ENCODE measurements at places on chromosomes 16 and 17.
A peak's percentile ranks its signal among the peaks of the same experiment; 100 is the strongest.

GRCh38 chr16:67528222-67528869 lies at the start of gene RIPOR1:
TSS of gene RIPOR1 (plus strand) at chr16:67528829. CDS start at chr16:67538447, 9,618 bp downstream.
- peak; percentile 57 for DNase-seq

- no peak for DNase-seq
Observed at GRCh38 chr17:82729479-82730260, 5.7 kb upstream of the FN3K start.

DNA sequence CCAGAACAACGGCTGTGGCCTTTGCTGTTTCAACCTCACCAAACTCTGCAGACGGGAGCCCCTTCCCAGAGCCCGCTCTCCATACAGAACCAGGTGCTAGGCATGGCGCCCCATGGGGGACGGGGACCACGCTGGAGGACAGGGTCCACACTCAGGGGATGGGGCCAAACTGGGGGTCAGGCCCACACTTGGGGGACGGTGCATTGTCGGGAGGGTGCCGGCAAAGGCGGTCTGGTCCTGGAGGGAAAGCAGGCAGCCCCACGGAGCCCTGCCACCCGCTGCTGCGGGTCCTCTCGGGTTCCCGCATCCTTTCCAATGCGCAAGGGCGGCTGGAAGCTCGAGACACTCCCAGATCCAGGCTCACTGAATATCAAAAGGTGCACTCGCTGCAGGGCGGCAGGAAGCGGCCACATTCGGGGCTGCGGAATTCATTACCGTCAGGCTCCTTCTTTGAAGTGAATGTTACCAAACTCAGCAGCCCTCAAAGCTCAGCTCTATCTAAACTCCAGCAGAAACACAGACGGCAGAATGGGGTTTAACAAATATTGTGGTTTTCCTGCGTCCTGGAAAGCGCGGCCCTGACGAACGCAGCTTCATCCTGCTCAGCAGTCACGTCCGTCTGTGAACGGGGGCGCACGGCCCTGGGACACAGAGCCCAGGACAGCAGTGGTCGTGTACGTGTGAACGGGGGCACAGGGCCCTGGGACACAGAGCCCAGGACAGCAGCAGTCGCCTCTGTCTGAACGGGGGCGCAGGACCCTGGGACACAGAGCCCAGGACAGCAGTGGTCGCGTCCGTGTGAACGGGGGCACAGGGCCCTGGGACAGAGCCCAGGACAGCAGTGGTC lies 41.3 kb downstream of the LMF1 start:
- DNase-seq, result no peak

DNA sequence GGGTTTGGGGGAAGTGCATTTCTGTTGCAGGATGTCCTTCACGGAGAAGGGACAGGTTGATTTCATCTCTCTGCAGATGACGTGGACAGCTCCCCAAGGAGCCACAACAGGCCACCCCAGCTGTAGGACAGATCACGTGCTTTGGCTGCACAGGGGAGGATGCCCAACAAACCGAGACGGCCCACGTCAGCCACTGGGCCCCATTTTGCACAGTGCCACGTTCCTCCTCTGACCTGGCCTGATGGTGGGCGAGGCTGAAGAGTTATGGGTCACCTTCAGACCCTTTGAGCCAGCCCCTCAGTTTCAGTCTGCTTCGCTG lies 9.0 kb upstream of the RHBDL3 start:
- DNase-seq, result no peak

GRCh38 chr16:8819411-8820034 lies 21.9 kb downstream of the PMM2 start:
- DNase-seq, result no peak

GRCh38 chr17:8488491-8488890 lies 52.8 kb downstream of the NDEL1 start:
- DNase-seq, result no peak

GRCh38 chr17:44774271-44775135 lies 15.7 kb downstream of the ADAM11 start:
- DNase-seq, result peak; percentile 94

- no peak for DNase-seq
Observed at GRCh38 chr16:84042879-84043485, 387 bp upstream of the SLC38A8 start.

- no peak for DNase-seq
Observed at GRCh38 chr16:88566158-88566557, 4.0 kb upstream of the ZC3H18 start.

GRCh38 chr16:70713824-70714223 lies 28.0 kb upstream of the MTSS2 start:
- no peak for DNase-seq

GRCh38 chr16:1377406-1378010 lies 25.8 kb downstream of the GNPTG start:
- no peak for DNase-seq

GRCh38 chr16:57998486-57998885 lies 2.0 kb downstream of the ZNF319 start:
- DNase-seq, result peak; percentile 75
